ENCODE measurements at places on chromosomes 13 and 19.

GRCh38 chr13:112966776-112967175 lies 2.2 kb upstream of the MCF2L start:
- no peak for DNase-seq

GRCh38 chr13:34320084-34320483 lies 502.1 kb downstream of the RFC3 start:
- DNase-seq: no peak

GRCh38 chr13:98998831-98999638 lies 21.2 kb upstream of the DOCK9 start:
- no peak for DNase-seq

DNA sequence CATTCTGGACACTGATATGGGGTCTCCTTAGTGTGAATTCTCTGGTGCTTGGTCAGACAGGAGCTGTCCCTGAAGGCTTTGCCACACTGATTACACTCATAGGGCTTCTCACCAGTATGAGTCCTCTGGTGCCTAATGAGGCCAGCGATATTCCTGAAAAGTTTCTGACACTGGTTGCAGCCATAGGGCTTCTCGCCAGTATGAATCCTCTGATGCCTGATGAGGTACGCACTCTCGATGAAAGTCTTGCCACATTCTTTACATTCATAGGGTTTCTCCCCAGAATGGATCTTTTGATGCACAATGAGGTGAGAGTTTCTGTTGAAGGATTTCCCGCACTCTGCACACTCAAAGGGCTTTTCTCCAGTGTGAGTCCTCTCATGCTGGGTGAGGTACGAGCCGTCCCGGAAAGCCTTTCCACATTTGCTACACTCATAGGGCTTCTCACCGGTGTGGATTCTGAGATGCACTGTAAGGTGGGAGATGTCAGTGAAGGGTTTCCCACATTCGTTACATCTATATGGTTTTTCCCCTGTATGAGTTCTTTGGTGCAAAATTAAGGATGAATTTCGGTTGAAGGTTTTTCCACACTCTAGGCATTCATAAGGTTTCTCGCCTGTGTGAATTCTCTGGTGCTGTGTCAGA lies 22.4 kb downstream of the ZNF329 start:
- DNase-seq: no peak

GRCh38 chr13:44815623-44816022 lies 173.6 kb downstream of the NUFIP1 start:
- DNase-seq: peak; percentile 90

DNA sequence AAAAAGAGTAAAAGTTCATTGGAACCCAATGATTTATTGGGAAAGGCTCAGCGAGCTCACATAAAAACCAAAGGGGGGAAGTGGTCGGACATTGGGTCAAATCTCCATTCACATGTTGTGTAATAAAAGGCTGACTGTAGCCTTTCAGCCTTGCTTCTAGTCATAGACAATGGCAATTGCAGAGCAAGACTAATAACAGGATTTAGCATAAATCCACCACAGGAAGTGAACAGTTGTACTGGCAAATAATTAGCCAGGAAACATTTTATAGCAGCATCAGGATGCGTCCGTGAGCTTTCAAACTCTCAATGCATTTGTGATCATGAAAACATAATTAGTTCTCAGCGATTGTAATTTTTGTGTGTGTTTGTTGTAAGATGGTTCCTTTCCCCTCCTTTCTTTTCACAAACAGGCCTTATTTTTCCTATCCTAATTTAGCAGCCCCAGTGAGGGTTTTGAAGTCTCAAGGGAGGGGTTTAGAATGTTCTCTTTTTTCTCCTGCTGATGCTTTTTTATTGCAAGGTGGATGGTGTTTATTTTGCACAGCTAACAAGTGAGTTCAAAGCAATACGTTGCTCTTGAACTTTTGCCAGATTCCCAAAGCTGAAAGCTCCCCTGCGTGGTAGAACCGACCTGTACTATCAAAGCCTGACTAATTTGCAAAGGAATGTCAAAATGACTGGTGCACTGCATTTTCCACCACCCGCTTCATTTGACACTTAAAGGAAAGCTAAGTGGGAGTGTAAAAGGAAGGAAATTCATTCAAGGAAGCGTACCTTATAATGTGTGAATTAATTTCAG lies 105.6 kb downstream of the SPRY2 start:
- peak; percentile 62 for DNase-seq

GRCh38 chr13:23618341-23618740 lies 48.1 kb downstream of the TNFRSF19 start:
- DNase-seq: peak; percentile 96

DNA sequence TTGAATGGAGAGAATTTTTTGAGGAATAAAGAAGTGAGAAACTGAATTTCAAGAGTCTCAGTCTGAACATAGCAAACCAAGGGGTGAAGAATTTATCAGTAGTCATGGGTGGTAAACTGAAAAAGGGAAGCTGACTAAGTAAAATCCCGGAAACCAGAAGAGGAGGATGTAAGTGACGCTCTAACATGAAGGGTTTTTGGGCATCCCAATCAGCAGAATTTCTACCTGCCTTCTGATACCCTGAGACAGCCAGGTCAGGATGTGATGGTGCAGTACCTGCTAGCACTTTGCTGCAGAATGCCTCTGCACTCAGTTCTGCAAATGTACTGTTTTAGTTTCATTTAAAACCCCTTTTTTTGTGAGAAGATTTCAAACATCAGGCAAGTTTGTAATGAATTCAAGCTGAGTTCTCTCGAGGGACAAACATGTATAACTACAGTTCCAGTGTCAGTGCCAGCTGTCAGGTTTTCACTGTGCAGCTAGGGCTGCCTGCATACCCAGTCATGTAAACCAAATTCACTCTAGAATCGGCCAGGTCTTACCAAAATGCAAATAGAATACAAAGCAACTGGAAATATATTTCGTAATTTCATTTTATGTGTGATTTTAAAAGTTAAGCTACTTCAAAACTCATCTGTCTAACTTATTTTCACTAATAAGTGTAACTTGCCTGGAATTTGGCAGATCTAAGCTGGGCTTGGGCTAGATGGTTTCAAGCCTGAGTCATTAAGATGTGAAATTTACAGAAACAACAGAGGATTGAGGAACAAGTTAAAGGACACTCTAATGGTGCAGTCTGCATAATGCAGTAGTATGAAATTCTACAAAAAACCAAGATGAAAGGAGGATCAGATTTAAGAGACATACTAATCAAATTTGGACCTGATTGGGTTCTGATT lies 13.8 kb downstream of the METTL21C start:
- DNase-seq: no peak

DNA sequence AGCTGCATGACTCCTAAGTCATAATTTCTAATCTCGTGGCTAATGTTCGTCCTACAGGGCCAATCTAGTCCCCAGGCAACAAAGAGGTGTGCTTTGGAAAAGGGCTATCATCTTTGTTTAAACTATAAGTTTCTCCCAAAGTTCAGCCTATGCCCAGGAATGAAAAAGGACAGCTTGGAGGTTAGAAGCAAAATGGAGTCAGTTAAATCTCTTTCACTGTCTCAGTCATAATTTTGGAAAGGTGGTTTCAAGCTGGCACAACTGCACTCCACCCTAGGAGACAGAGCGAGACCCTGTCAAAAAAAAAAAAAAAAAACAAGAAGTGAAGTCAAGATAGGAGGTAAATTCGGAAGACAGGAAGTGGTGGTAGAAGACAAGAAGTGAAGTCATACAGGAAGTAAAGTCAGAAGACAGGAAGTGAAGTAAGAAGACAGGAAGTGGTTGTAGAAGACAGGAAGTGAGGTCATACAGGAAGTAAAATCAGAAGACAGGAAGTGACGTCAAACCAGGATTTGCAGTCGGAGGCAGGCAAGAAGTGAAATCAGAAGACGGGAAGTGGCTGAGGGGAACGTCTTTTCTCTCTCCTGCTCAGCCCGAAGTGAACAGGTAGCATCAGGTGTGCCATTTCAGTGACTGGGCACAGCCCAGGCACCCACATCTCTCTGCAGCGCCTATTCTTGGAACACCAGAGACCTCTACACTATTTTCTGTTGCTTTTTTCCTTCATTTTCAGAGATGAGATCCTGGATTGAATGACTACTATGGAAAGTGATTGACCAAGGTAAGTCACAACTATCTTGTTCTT lies 32.2 kb downstream of the GP6 start:
- DNase-seq: peak; percentile 41

DNA sequence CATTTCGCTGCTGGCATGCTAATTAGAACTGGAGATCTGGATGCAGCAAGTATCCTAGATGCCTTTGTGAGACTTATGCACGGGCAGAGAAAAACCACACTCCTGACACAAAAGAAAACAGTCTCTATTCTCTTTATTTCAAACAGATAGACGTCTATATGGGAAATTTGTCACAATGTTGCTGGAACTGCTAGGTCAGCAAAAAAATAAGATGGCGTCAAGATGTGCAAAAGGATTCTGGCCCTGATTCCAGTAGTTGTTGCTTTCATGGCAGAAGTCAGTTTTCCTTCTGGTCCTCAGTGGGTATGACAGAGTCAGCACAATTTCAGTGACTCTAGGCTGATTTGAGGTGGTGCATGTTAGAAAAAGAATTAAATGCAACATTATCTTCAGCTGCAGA lies 1068.0 kb downstream of the SLITRK5 start:
- no peak for DNase-seq

DNA sequence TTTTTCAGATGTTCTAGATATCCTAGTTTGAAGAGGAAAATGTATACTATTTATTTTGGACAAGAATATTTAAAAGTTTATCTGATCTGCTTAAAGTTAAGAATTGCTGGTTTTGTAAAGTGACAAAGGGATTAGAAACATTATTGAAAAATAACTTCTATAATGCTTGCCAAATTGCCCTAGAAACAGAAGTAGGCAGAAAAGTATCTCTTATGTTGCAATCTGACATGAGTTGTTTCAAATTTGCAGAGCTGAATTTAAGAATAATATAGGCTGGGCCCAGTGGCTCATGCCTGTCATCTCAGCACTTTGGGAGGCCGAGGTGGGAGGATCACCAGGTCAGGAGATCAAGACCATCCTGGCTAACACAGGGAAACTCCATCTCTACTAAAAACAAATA lies 777.1 kb downstream of the LIG4 start:
- no peak for DNase-seq

DNA sequence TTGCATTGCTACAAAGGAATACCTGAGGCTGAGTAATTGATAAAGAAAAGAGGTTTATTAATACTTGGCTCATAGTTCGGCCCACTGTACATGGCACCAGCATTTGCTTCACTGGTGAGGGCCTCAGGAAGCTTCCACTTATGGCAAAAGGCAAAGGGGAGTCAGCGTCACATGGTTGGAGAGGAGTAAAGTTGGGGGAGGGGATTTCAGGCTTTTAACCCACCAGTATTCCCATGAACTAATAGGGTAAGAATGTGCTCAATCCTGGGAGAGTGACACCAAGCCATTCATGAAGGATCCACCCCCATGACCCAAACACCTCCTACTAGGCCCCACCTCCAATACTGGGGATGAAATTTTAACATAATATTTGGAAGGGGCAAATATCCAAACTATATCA lies 82.5 kb upstream of the MYCBP2 start:
- no peak for DNase-seq

DNA sequence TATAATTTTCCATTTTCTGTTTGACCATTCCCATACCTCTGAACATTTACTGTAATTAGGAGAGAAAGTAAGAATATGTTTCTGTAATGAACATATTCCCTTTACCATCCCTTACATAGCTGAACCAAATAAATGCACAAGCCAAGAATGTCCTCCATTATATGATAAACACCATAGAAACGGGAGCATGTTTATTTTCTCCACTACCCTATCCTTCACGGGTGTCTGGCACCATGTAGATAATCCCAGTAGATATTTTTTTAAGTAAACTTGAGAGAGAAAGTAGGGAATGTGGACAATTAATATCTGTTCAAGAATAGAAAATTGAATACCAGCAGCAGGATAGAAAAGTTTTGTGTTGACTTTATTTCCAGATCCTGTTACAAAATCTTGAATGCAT lies 928.4 kb downstream of the EFNB2 start:
- DNase-seq: no peak

DNA sequence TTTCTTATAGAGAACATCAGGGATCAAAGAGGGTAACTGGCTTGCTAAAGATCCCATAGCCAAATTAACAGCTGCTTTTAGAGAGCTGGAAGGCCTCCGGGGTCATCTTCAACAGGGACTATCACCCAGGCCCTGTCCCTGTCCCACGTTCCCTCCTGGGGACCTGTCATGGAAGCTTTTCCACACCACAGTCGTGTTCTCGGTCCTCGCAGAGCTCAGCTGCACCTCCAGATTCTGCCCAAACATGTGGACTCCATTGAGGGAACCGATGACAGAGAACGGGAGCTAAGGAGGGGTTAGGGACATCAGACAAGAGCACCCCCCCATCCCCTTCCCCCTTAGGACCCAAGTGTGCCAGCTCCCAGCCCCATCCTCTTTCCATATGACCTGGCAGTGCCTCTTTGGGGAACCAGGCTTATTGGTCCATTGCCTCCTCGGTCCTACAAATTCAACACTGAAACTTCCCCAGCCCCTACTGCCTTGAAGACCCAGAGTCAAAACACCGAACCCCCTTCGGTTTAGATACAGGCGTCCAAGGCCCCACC lies 568 bp downstream of the FUZ start:
- no peak for DNase-seq

- no peak for DNase-seq
Measured at GRCh38 chr13:46716821-46717220, 80.1 kb downstream of the ESD start.

GRCh38 chr19:6115992-6116391 lies 5.7 kb upstream of the RFX2 start:
- DNase-seq: no peak

DNA sequence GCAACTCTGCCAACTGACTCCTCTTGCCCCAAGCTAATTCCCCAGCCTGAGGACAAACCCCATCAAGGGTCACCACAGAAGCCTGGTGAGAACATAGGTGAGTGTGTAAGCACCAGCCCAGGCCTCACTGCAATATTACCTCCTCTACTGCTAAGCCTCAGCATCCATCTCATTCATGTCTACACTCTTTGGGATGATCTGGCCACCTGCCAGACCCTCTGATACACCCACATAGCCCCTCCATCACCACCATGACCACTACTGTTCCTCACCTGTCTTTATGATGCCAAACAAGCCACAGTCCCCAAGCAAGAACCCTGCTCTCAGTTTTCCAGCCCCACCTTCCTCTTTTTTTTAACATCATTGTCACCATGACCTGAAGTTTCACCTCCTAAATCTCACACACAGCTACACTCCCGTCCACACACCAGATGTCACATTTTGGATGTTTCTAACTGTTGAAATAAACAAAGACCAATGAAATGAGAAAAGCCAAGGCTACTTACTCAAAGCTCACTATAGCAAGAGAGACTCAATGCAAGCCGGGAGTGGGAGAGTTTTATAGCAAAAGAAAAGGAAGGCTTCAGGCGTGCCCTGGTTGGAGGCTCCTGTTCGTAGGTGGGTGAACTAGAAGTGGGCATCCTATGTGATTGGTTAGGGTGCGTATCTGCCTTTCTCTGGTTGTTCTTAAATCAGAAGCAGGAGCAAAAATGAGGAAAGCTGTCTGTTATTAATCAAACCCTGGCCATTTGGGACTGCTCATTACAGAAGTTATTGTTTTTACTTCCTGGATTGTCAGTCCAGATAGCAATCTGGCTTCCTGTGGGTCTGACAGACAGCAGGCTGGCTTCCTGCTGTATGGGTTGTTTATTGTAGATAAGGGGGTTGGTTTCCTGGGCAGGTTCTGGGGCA lies 2.0 kb downstream of the ZNF792 start:
- DNase-seq: no peak

Measured in skeletal muscle cell (primary cell).